ENCODE measurements at places on chromosomes 2 and 18. TPM values are rescaled to one million over a fixed set of nuclear protein-coding genes. Genes with fewer than 3 reads are reported as not detected.

DNA sequence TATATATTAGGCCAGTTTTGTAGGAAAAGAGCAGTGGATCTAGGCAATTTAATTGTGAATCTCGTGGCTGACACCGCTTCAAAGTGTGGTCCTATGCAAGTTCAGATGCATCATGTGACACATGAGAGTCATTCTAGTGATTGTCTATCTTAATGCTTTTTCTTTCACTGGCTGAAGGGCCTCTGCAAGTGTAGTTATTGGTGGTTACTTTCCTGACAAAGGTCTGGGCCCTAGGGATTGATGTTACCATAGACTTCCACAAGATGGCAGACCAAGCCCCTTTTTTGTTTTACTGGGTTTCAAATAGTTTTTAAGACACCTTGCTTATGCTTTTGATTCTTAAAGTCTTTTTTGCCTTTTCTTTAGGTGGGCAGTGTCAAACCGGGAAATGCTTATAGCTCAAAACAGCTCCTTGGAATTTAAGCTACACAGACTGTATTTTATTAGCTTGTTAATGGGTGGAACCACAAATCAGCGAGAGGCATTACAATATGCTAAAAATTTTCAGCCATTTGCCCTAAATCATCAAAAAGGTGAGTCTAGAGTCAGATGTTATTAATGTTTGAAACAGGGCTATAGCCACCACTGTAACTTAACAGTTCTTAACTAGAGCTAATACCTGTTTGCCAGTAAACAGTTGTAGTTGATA is 25.9 kb downstream of the CD8A start:
- H3K27me3 ChIP-seq = no peaks in the 10 kb centered on the region
- H3K27ac ChIP-seq = no peak overlapping the region
- H3K4me3 ChIP-seq = no peak overlapping the region

Gene RBM44
- total RNA-seq = not detected

Gene SNTG2
- total RNA-seq = not detected

DNA sequence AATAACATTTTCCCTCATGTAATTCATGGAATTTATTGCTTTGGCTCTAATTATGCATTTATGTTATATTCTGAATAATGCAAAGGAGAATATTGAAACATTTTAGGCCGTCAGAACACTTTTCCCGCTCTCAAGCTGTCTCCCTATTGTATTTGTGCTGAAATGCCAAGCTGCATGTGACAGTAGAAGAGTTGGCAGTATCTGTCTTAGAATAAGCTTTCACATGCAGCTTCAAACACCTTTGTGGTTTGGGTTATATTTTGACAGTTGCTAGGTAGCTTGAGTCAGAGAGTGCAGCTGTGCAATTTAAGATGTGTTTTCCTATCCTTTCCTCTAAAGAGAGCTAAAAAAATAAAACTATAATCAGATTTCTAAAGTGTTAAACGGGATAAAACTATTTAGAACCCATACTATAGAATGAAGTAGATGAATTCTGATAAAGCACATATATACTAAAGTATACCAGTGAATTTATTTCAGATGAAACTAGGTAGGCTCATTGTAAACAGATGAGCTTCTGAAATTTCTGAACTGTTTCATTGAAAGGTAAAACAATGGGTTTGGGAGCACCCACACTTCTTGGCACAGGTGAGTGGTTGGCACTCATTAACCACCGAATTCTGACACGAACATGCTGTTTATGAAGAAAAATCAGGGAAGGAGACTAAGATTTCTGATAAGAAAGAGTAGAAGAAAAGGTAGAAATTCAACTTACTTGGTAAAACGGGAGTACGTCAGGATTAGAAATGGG is 43.4 kb downstream of the PLCL1 start:
- no peak overlapping the region for H3K4me3 ChIP-seq
- H3K36me3 ChIP-seq = no peaks in the 10 kb centered on the region
- H3K27me3 ChIP-seq = no peaks in the 10 kb centered on the region
- no peak for DNase-seq

Gene MC2R
- total RNA-seq = not detected

Gene PLCL1
- total RNA-seq = 1.6 TPM

GRCh38 chr2:126808929-126809328 is 89.8 kb upstream of the TEX51 start:
- no peaks in the 10 kb centered on the region for H3K4me1 ChIP-seq
- H3K36me3 ChIP-seq = no peaks in the 10 kb centered on the region
- no peak overlapping the region for H3K4me3 ChIP-seq
- no peak overlapping the region for H3K27ac ChIP-seq
- no peak for DNase-seq

GRCh38 chr2:144156736-144157640 is 362.9 kb downstream of the ZEB2 start:
- H3K27ac ChIP-seq = no peak overlapping the region
- no peaks in the 10 kb centered on the region for H3K36me3 ChIP-seq
- H3K4me3 ChIP-seq = no peak overlapping the region
- H3K4me1 ChIP-seq = no peaks in the 10 kb centered on the region
- H3K27me3 ChIP-seq = no peaks in the 10 kb centered on the region
- DNase-seq = no peak

Gene SIX2
- 1.9 TPM for total RNA-seq

Measured in Caco-2 (cell line).